ENCODE measurements at places on chromosomes 6 and 20. TPM values are rescaled to one million over a fixed set of nuclear protein-coding genes. Genes with fewer than 3 reads are reported as not detected.

GRCh38 chr6:168286116-168286515, 33.5 kb downstream of the DACT2 start:
- DNase-seq = no peak

GRCh38 chr6:157287247-157287850, 36.0 kb downstream of the TMEM242 start:
- DNase-seq = no peak

GRCh38 chr20:38608188-38608587, 6.6 kb downstream of the ARHGAP40 start:
- no peak for DNase-seq

The OPRM1 gene
- not detected for total RNA-seq

DNA sequence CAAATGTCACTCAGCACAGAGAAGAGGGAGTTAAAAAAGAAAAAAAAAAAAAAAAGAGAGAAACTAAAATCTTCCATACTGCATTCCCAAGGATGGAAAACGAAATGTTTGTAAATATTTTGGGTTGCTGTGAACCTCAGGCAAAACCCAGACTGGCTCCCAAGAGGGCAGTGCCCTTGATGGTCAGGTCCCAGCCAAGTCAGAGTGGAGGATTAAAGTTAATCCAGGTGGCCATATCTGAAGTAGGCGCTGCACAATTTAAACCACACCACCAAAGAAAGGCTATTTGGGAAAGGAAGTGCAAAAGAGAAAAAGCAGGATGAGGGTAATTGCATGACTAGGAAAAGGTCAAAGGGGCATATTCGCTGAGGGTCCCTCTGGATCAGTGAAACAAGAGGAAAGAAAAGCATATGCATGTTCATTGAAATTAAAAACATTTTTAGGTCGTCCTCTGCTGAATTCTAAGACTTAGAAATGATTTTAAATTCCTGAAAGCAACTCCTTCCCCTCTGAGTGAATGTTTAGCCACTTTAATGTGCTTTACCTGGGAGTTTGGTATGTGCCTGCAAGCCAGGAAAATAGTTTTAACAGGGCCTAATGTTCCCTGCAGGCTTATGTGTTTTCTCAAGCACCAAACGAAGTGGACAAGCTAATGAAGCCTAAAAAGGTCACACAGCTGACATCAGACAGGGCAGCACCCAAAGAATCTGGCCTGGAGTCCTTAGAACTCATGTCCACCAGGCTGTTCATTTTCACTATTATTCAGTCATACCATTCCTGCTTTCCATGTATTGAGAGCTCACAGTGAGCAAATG, 159.1 kb downstream of the HACE1 start:
- no peak for DNase-seq

GRCh38 chr6:156686301-156686994, 90.7 kb upstream of the ARID1B start:
- peak; percentile 74 for DNase-seq

GRCh38 chr6:132812255-132812732, 2.1 kb upstream of the RPS12 start:
- DNase-seq = peak; percentile 63

- peak; percentile 2 for DNase-seq
Observed at GRCh38 chr6:131251590-131252199, 116.4 kb downstream of the AKAP7 start.

- no peak for DNase-seq
Observed at GRCh38 chr6:36141091-36141490, 10.8 kb downstream of the MAPK13 start.

GRCh38 chr6:55601120-55601519, 22.1 kb upstream of the HMGCLL1 start:
- DNase-seq = no peak

The TFAP2A gene
- not detected for total RNA-seq

DNA sequence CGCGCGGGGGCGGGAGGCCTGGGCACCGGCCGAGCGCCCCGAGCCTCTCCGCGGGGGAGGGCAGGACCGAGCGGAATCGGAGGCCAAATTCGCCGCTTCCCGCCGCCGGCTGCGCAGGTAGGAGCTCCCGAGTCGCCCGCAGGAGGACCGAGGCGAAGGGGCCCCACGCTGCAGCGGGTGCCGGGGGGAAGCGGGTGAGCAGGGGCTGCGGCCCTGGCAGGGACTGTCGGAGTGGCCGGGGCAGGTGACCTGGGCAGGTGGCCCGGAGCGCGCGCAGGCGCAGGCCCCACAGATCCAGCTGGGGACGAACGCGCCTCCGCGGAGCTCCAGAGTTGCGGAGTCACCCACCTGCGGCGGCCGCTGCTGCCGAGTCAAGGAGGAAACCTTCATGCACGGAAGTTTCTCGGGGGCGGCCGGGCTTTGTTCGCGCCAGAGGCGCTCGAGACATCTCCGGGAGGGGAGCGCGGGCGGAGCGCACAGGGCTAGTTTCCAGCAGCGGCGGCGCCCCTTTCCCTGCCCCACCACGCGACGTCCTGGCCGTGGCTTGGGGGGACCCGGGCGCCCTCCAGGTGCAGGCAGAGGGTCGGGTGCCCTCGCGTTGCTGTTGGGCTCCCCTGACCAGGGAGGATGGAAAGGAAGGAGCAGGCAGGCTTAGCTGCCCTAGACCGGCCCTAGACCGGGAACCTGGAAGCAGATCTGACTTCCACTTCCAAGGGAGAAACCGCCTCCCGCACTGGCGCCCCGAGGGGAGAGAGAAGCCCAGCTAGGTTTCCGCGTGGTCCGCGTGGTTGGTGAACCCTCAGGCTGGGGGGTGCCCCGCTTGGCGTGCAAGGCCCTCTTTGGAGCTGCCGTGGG, 590 bp downstream of the SLCO4A1 start:
- peak; percentile 28 for DNase-seq

The CST5 gene
- total RNA-seq = not detected

DNA sequence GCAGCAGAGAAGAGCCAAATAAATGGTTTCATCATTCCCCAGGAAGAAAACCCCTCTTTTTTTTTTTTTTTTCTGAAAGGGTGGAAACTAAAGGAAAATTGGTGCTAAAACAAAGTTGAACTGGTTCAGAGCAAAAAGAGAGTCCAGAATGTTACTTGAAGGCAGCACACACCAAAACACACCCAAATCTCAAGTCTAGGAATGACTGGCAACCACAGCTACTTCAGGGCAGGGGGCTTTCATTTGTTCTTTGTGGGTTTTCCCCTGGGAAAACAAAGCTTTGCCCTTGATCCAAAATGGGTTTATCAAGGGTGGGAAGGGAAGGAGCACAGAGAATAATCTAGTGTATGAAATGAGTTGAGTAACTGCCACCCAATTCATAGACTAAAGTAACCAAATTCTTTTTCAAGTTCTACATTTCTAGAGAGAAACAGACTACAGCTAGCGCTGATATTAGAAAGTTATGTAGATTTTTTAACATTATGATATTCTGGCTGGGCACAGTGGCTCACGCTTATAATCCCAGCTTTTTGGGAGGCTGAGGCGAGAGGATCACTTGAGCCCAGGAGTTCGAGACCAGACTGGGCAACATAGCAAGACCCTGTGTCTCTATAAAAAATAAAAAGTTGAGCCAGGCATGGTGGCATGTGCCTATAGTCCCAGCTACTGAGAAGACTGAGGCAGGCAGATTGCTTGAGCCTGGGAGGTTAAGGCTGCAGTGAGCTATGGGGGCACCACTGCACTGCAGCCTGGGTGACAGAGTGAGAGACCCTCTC, 119.8 kb downstream of the NFATC2 start:
- DNase-seq = no peak

DNA sequence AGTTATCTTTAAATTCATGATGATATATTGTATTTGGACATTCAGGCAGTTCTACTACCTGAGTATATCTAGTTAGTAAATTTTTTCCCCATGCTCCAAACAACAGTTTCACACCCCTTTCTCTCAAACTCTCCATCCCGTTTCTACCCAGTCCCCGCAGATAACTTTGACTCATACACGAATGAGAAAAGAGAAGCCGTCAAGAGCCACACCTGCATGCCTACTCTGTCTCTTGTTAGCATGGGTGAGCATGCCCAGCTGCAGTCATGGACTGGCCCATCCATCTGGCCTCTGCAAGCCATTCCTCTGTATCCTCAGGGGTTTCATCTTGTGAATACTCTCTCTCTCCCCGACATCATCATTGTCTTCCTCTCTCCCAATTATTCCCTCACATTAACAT, 41.5 kb downstream of the MYB start:
- DNase-seq = no peak

Measured in fibroblast of lung (primary cell).